ENCODE measurements at places on chromosomes 12 and 14.

DNA sequence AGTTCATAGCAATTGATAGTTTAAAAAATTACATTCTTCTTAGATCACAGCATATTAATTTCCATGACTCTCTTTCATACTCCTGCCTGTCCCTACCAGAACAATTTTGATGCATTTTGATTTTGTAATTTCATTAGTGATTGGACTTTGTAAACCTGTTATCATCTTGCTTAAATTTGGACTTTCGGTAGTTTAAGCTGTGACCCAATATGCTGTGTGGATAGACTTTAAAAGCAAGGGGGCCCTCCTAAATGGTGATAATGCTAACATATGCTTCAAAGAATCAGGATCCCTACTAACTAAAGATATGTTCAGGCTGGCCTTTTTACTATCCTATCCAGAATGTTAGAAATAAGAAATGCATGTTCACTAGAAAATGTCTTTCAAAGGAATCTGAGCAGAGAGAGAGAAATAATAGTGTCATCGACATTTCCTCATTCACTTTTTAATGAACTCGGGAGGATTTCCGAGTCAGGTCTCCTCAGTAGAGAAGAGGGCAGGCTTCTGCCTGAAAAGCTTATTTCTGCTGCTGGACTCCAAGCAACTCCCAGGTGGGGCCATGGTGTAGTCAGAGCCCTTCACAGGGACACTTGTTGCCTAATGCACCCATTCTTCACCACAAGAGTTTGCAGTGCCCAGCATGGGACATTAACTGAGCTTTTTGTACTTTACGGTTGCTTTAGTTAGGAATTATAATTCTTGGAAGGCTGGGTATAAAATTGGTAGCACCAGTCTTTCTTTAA is 16.7 kb downstream of the SLC38A4 start:
- H3K27me3 ChIP-seq, result peaks cover 31% of the 10 kb centered on the region
- no peaks in the 10 kb centered on the region for H3K36me3 ChIP-seq
- H3K4me1 ChIP-seq, result no peaks in the 10 kb centered on the region
- H3K27ac ChIP-seq, result no peak overlapping the region

GRCh38 chr12:100151769-100152168 is 9.1 kb upstream of the BLTP3B start:
- peaks cover 10% of the 10 kb centered on the region for H3K4me1 ChIP-seq
- no peaks in the 10 kb centered on the region for H3K36me3 ChIP-seq
- no peak overlapping the region for H3K4me3 ChIP-seq
- H3K27me3 ChIP-seq, result no peaks in the 10 kb centered on the region
- no peak for DNase-seq

- no peak for DNase-seq
- H3K4me3 ChIP-seq, result no peak overlapping the region
- H3K27me3 ChIP-seq, result no peaks in the 10 kb centered on the region
- H3K36me3 ChIP-seq, result no peaks in the 10 kb centered on the region
- no peaks in the 10 kb centered on the region for H3K4me1 ChIP-seq
Observed at GRCh38 chr12:86670986-86671385, 414.8 kb upstream of the MGAT4C start.

GRCh38 chr14:94960285-94961001 is 190.5 kb upstream of the GSC start:
- no peak overlapping the region for H3K27ac ChIP-seq
- no peaks in the 10 kb centered on the region for H3K36me3 ChIP-seq
- no peak for DNase-seq

- H3K4me3 ChIP-seq, result peak overlapping the region; percentile 33
- no peaks in the 10 kb centered on the region for H3K36me3 ChIP-seq
- no peaks in the 10 kb centered on the region for H3K27me3 ChIP-seq
- peak overlapping the region; percentile 70 for H3K27ac ChIP-seq
- no peak for DNase-seq
Observed at GRCh38 chr14:22314183-22314820, 274.7 kb downstream of the DAD1 start.

DNA sequence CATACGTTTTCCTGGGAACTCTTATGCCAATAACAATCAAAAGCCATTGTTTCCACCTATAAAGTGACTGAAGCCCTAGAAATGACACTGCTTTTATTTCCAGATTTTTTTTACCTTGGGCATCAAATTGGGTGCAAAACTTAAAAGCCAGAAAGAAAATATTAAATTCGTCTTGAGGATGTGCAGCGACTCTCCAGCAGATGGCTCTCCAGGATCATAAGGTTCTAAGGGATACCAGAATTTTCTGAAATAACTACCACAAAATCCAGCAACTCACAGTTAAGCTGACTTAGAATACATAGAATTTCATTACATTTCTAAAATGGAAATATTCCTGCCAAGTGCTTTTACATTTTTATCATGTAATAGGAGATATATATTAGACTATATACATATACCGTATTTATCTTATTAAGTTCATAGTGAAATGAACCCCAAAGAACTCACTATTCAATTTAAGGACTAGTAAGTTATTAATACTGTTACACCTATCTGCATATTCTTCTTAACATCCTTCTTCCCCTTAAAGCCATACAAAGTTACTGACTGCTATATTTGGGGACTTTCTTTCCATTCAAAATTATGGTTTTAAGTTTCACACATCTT is 44.0 kb downstream of the ARMH4 start:
- no peaks in the 10 kb centered on the region for H3K36me3 ChIP-seq
- no peak for DNase-seq
- no peak overlapping the region for H3K27ac ChIP-seq
- no peaks in the 10 kb centered on the region for H3K4me1 ChIP-seq
